Foreskin keratinocyte (primary cell): ENCODE measurements at places on chromosomes 3 and 15.

DNA sequence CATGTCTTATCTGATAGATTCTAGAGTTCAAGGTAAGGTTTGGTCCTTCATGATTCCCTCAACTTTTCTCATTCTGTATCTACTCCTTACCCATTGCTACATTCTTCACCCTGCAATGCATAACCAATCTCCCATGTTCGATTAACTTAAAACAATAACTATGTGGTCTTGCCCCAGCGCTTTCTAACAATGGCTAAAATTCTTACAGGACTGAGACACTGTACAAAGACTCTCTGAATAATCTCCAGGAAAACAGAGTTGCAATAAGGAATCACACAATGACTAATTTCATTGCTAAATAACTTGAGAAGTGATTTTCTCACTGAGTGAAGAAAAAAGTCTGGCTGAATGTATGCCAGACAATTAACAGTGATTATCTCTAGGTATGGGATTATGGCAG, 69.6 kb upstream of the FAM174B start:
- DNase-seq, result no peak

DNA sequence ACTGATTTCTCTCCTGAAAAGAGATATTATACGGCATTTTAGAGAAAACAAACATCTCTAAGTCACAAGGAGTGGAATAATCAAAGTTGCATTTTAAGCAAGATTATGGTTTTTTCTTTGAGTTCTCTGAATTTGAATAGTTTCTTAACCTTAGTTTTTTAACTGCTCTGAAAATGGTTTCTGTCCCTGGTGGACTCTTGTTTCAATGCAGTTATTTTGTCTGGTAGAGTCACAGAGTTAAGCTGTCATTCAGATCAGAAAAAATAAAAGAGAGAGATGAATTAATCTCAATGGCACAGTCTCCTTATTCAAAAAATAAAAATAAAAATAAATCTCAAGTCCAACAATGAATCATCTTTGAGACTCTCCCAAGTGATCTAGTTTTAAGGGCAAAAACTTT, 19.0 kb downstream of the AGTR1 start:
- DNase-seq, result no peak

- DNase-seq, result peak; percentile 70
These were observed 32.2 kb upstream of the BCL6 start for GRCh38 chr3:187777331-187777941.

- no peak for DNase-seq
These were observed 610.2 kb downstream of the SI start for GRCh38 chr3:164468055-164468454.

- no peak for DNase-seq
These were observed 39.0 kb downstream of the CHAC1 start for GRCh38 chr15:40992241-40992741.

DNA sequence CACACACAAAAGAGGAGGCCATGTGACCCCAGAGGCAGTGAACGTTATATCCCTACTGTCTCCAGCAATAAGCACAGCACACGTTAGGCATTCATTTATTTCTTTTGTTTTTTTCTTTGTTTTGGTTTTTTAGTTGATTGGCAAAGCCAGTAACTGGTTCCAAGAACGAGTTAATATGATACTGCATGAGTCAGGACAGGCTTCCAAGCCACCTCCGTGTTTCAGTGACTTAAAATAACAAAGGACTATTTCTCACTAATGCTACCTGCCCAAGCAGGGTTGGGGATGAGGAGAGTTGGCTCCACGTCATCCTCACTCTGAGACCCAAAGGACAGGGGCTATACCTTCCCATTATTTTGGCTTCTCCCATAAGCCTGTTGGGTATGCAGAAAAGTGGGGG, 130.5 kb downstream of the ST8SIA2 start:
- DNase-seq, result no peak

DNA sequence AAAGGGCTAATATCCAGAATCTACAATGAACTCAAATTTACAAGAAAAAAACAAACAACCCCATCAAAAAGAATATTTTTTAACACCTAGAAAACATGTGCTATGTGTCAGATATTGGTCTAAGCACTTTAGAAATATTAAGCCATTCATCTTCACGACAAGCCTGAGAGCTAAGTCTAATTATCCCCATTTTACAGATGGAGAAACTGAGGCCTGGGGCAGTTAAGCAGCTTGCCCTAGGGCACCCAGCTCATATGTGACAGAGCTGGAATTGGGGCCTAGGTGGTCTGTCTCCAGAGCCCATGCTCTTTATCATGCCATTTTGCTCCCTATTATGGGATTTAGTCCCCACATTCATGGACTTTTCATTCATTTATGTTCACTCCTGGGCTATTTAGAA, 92.8 kb downstream of the CYP19A1 start:
- DNase-seq, result no peak

DNA sequence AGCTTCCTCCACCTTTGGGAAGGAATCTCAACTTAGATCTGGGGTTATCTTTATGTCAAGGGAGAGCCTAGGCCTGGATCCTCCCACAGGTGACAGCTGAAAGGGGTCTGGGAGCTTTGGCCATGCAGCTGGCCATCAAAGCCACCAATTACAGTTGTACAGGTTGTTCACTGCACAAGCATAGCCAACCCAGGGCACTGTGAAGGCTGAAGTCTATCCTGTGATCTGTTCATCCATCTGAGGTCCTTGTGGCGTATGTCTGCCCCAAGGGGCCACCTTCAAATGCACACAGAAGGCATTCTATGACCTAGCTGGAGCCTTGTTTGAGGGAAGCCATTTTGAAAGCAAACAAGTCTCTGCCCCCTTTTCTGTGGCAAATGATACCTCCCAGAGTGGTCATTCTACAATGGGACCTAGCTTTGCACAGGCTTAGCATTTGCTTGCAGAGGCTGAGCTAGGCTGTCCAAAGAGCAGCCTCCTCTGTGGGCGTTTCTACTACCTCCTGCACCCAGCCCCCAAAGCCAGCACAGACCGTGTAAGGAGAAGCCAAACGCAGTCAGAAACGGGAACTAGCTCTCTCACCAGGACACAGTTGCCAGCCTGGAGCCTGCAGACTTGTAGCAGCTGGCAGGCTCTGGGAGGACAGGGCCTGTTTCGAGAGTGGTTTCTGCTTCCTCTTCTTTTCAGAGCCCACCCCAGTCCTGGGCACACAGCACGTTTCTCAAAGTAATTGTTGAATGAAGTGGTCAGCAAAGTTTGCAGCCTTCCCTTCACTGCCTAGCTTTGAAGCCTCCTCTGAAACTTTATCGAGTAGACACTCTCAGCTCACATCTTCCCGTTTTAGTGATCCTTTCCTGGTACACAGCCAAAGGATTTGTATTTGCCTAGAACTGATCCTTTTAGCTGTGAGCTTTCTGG, 157.3 kb upstream of the SMAD3 start:
- no peak for DNase-seq

- DNase-seq, result no peak
These were observed 20.1 kb downstream of the EID1 start for GRCh38 chr15:48898032-48898431.

- DNase-seq, result peak; percentile 93
These were observed 619.5 kb upstream of the TBL1XR1 start for GRCh38 chr3:177816667-177817208.

DNA sequence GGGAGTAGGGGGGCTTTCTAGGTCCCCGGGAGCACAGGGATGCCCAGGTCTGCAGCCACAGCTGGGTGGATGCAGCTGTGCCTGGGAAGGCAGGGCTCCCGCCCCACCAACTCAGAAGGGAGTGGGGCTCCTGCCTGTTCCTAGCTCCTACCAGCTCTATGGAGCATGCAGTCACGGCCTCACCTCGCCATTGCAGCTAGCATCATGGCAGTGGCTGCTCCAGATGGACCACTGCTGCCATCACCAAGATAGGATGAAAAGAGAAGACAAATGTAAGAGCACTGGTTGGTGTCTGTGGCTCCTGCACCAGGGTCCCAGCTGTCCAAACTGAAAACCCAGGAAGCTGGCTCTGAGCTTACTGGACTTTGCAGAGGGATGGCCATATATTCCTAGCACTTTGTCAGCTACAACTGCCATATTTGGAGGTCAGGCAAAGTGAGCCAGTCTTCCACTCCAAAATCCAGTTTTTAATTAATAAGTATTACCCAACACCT, 3.0 kb upstream of the LIMD1 start:
- no peak for DNase-seq

GRCh38 chr15:75921732-75922703, 18.3 kb downstream of the FBXO22 start:
- peak; percentile 64 for DNase-seq

- DNase-seq, result no peak
These were observed 282.3 kb upstream of the TBL1XR1 start for GRCh38 chr3:177479630-177480029.

DNA sequence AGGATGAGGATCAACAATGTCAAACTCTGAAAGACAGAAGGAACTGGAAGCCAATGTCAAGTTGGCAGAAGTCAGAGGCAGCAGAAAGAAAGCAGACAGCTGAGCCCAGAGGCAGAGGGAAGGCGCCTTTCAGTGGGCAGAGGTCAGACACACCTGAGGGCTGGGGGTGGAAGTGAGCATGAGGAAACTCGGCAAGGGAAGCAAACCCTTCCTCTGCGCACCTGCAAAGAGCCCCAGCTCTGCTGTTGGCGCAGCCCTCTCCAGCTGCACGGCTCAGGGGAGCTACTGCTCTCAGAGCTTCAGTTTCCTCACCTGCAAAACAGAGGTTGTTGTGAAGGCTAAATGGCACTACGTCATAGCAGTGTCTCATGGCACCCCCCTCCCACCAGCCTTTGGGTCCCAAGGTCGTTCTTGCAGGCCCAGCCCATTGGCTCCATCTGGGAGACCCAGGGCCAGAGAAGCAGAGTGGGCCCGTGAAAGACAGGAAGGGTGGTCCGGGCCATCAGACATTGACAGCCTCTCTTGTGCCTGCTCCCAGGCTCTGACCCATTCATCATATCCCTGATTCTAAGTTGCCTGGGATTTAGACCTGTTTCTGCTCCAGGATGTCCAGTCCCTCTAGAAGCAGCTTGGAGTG, 53.3 kb upstream of the SLC6A11 start:
- DNase-seq, result no peak

GRCh38 chr3:54846119-54846518, 81.7 kb downstream of the LRTM1 start:
- no peak for DNase-seq

DNA sequence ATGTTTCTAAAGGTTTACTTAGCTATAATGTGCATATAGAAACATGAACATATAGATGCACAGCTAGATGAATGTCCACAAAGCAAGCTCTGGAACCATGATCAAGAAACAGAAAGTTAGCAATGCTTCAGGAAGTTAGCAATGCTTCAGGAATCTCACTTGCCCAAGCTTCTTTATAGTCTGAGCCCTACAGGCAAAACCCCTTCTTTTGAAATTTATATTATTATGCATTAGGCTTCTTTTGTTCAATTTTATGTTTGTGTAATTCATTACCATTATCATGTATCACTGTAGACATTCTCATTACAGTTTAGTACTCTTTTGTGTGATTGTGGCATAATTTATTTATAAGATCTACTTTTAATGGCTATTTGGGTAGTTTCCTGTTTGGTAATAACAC, 286.4 kb upstream of the BCHE start:
- peak; percentile 42 for DNase-seq

- no peak for DNase-seq
These were observed 669.5 kb downstream of the SQOR start for GRCh38 chr15:46304321-46304720.

- no peak for DNase-seq
These were observed 29.4 kb upstream of the LDHAL6B start for GRCh38 chr15:59177317-59177660.
